ENCODE measurements at places on chromosomes 3 and 15.

DNA sequence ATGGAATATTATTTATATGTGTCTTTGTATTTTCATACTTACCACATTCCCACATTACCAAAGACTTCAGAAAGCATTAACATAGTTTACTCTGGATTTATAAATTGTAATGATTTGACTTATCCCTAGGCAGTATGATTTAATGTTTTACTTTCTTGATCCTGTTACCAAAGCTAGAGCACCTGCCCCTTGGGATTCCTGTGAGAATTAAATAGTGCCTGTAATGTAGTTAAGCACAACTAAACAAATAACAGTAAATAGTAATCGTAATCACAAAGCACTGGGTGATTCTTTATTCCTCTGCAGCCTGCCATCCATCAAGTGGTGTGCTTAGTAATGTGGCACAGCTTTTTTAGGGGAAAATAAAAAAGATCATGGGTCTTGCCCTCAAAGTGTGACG lies 39.1 kb downstream of the ATP2C1 start:
- no peak for DNase-seq

GRCh38 chr3:141643796-141644195 lies 94.3 kb upstream of the RNF7 start:
- no peak for DNase-seq

- no peak for DNase-seq
Measured at GRCh38 chr3:14415501-14415900, 13.1 kb downstream of the SLC6A6 start.

DNA sequence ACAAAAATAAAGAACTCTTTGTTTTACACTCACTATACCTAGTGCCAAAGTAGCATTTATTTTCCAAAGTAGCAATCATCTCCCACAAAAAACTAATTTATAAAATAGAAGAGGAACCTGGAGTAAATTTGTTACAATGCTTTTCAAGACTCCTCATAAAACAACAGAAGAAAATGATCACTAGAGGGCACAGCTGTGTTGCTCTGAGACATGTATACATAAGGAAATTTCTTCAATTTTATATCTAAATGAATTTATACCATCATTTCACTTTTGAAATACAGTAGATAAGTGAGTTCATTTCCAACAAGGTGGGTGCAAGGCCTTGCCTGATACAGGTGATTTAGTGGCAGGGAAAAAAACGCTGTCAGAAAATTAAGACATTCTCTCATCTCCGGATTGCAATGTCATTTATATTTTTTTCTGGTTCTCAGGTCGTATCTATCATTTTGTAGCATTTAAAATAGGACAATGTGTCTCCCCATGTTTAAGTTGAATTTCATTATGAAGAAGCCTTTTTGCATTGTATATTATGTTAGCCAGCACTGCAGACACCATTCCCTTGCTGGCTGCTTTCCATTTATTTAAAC lies 25.3 kb upstream of the ARHGEF26 start:
- DNase-seq, result no peak

GRCh38 chr15:95278532-95279245 lies 1047.3 kb downstream of the MCTP2 start:
- DNase-seq, result no peak

DNA sequence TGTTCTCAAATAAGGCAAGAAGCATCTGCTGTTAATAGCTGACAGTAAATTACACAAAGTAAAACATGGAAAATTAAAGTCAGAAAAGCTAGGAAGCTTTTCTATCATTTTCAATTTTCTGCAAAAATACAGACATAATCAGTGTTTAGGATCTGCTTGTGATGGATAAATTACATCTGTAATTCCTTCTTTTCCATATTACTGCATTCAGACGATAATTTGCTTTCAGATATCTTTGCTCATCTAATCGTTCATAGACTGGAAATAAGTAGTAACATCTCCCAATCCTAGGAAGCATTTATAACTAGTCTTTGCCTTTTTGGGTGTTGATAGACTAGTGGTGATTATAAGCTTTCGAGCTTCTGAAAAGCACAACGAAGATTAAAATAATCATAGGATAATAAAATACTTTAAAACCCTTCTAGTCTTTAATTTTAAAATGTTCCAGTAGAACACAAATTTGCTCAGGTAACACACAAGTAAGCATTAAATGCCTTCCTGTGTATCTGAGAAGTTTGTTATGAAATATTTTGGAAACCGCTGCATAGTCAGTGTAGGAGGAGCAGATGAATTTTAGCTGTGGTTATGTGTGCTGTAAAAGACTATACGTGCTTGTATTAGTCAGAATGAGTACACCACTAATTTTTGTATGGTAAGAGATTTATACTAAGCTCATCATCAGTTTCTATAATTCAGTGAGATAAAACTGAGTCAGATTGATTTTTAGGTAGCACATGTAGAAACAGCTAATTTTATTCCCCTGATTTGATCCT lies 41.0 kb downstream of the MBNL1 start:
- no peak for DNase-seq

- DNase-seq, result no peak
Measured at GRCh38 chr15:91844928-91845327, 8.6 kb upstream of the SLCO3A1 start.

Measured in liver (tissue), 10 donors.